Smooth muscle cell of the pulmonary artery (primary cell): ENCODE measurements at places on chromosomes 6 and 20. TPM values are rescaled to one million over a fixed set of nuclear protein-coding genes. Genes with fewer than 3 reads are reported as not detected.

POU5F1 gene
- 0.66 and 1.3 TPM in 2 replicates for total RNA-seq

SLC22A2 gene
- total RNA-seq = 0.07 and 1.7 TPM in 2 replicates

IP6K3 gene
- total RNA-seq = 0.03 and 0.20 TPM in 2 replicates

GLP1R gene
- not detected in 2 replicates for total RNA-seq

GINS1 gene
- 2.3 and 4.5 TPM in 2 replicates for total RNA-seq

TCF15 gene
- total RNA-seq = not detected in 2 replicates

RBM38 gene
- total RNA-seq = 4.8 and 18.1 TPM in 2 replicates

PBOV1 gene
- total RNA-seq = not detected in 2 replicates
